ENCODE measurements at places on chromosomes 12 and 14.

- DNase-seq: no peak
Observed at GRCh38 chr14:87526731-87527130, 466.3 kb downstream of the GALC start.

GRCh38 chr14:57962325-57963035, 96.6 kb upstream of the SLC35F4 start:
- peak; percentile 6 for DNase-seq

DNA sequence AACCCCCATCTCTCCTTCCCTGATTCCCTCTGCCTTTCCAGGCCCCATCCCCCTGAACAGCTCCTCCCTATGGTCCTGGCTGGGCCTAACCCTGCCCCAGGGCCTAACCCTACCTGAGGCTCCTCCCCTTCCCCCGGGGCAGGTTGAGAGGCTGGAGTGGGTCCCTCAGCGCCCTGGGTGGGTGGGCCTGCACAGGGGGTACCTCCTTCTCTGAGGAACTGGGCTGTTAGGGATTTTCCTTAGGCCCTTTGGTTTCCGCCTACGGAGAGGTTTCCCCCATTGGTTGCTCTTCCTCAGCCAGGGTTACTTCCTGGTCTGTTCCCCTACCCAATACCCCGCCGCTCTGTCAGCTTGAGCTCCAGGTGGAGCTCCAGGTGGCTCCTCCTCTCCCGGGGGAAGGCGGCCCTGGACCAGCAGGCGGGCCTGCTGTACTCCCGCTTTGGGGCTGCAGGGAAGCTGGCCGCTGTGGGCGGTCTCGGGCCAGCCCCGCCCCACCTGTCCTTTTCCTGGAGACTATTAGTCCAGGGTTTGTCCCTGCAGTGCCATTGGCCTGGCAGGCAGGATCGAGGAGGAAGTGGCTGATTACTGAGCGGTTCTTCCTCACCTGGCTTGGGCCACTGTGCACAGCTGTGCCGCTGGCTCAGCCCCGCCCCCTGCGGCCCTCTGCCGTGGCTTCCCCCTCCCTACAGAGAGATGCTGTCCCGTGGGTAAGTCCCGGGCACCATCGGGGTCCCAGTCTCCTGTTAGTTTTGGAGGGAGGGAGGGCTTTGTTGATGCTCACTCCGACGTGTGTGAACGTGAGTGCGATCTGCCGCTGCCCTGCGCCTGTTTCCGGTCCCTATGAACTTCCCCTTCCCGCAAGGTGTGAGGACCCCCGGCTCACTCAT, 2.5 kb downstream of the C12orf57 start:
- DNase-seq: no peak

GRCh38 chr12:53602176-53602864, 23.9 kb downstream of the ATF7 start:
- DNase-seq: no peak

- DNase-seq: no peak
Observed at GRCh38 chr14:64502887-64503433, 678 bp downstream of the ZBTB25 start.

- no peak for DNase-seq
Observed at GRCh38 chr14:68691031-68691791, 101.7 kb downstream of the ZFP36L1 start.

Data from fibroblast of skin of abdomen (primary cell).